Stimulated activated CD8-positive, alpha-beta memory T cell treated with anti-CD3 and anti-CD28 coated beads, Interleukin-4, amount 100 ng/mL, for 1 hour (primary cell): ENCODE measurements at places on chromosomes 6 and 20.

GRCh38 chr20:49556621-49557020 lies 11.3 kb downstream of the PTGIS start:
- no peak for DNase-seq

- no peak for DNase-seq
Measured at GRCh38 chr6:75349262-75349984, 64.8 kb upstream of the TMEM30A start.

DNA sequence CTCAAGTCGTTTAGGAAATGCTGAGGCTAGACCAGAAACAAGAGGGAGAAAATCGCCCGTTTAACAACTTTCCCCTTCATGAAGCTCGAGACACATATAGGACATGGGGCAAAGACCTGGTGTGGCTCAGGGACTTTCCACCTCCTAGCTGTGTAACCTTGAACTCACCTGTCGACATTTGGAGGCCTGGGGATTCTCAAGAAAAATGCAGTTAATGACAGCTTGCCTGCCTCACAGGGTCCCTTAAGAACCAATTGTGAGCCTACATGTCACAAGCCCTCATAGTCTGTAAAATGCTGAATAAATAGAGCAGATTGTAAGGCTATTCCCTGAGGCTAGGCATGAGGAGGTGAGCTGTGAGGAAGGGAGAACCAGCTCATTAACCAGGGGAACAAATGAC lies 35.1 kb downstream of the MGME1 start:
- DNase-seq = no peak

DNA sequence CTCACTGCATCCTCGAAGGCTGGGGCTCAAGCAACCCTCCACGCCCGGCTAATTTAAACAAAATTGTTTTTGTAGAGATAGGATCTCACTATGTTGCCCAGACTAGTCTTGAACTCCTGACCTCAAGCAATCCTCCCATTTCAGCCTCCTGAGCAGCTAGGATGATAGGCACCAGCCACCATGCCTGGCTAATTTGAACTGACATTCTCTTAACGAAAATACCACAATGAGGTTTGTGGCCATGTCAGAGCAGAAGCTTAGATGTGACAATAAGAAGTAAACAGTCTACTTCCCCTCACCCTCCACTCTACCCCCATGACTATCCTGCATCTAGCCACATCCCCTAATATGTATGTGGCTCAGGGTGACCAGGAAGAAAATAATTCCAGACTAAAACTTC lies 74.8 kb upstream of the PLCB4 start:
- DNase-seq = no peak

DNA sequence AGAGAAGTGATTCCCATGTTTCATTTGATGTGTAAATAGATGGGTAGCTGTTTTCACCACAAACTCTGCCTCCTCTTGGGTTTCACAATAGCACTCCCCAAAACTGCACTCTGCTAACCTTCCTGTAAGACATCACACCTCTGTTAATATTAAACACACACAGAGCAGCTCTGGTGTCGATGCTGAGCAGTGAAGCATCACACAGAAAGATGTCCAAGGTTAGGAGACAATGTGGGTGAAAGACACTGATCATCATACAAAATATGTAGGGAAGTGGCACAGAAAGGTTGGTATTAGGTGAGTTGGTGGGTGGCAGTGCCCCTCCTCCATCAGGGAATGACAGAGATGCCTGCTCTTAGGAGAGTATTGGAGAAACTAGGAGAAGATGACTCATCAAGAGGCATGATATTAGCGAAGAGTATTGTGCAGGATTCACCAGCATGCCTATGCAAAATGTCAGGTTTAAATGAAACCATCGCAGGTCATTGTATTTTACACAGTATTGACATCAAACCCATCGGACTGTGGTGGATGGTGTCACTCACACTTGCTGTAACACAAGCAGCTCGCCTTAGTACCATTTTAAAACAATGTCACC lies 199.7 kb downstream of the TBXT start:
- DNase-seq = no peak

DNA sequence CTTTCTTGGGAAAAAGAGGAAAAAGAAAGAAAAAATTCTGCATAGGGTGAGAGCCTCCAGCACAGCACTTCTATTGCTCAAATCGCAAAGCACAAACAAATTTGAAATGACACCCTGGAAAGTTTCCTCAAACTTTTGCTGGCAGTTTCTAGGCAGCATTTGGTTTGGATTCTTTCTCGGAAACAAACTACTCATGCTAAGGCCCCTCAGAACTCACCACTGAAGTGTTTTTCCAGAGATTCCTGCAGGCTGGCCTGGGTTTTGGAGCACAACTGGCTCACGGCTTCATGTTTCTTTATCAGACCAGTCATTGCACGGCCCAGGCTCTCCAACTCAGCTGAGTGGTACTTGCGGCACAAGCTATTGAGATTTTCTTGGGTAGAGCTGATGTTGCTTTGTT lies 237.8 kb downstream of the SYNE1 start:
- DNase-seq = no peak

DNA sequence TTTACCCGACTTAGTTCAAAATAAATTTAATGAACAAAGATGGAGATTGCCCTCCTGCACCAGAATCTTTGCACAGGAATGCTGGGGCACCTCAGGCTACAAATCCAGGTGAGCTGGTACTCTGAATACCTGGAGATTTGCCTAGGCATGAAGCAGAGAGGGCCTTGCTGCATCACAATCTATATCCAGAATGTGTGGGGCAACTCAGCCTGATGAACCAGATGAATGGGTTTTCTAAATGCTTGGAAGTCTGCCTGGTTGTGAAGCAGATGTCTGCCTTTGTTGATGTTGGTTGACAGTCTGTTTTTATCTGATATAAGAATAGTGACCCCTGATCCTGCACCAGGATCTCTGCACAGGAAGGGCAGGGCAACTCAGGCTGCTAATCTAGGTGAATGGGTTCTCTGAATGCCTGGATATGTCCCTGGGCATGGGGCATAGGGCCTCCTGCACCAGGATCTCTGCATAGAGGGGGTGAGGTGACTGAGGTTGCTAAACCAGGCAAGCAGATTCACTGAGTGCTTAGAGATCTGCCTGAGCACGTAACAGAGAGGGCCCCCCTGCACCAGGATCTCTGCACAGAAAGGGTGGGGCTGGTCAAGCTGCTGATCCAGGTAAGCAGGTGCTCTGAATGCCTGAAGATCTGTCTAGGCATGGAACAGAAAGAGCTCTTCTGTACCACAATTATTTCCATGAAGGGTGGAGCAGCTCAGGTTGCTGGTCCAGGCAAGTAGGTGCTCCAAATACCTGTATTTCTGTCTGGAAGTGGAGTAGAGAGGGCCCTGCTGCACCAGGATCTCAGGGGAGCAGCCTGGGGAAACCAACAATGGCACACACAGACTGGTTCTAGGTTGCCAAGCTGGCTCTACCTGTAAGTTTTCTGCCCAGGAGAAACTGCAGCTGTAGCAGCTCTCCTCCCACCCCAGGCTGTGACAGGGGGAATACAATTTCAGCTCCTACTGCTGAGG lies 437.5 kb downstream of the MMUT start:
- no peak for DNase-seq

GRCh38 chr6:123062670-123063069 lies 66.6 kb downstream of the CLVS2 start:
- DNase-seq = no peak

DNA sequence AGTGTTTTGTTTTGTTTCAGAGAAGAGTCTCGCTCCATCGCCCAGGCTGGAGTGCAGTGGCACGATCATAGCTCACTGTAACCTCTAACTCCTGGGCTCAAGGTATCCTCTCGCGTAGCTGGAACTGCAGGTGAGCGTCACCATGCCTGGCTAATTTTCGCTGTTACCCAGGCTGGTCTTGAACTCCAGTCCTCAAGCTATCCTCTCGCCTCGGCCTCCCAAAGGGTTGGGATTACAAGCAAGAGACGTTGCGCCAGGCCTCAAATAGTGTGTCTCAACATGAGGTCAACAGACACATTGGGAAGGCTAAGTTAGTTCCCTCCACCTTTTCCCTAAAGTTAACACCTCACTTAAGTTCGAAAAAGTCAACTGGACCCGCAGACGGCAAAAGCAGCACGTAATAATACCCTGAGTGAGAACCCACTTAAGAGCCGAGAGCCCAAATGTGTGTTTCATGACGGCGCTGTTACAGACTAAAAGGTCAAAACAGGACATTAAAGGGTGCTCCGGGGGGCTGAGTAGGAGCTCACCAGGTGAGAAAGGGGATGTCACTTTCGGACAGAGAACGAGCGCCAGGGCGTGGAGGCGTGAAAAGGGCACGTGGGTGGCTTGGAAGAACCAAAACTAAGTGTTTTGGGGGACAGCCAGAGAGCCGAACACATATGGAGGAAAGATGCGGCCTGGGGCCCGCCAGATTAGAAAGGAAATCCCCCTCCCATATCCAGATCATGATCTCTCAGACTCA lies 499 bp downstream of the TTI1 start:
- no peak for DNase-seq

GRCh38 chr6:89970072-89970471 lies 75.8 kb downstream of the GJA10 start:
- DNase-seq = no peak

GRCh38 chr20:44069203-44070011 lies 117.6 kb downstream of the JPH2 start:
- DNase-seq = peak; percentile 35

- DNase-seq = no peak
Measured at GRCh38 chr6:124203812-124204167, 400.1 kb downstream of the NKAIN2 start.

- no peak for DNase-seq
Measured at GRCh38 chr6:47701363-47701762, 3.0 kb downstream of the ADGRF4 start.

DNA sequence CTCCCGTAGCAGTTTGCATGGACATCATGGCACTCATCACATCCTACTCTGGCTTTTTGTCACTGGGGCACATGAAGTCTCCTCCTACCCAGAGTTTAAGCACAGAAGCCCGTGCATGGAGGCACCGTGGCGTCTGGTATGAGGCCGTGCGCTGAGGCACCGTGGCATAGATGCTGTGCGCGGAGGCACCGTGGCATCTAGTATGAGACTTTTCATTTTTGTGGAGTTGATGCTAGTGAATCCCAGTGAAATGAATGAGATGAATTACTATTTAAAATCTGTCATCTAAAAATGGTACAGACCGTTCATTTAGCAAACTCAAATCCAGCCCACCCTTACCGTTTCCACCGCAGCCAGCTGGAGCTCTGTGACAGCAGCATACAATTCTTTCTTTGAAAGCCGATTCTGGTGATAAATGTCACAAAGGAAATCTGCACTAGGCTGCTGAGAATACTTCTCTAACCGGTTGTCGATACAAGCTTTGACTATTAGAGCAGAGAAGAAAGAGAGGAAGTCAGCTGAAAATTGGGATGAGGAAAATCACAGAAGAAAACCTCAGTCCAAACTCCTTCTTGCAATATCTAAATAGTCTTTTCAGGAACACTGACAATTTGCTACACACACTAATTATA lies 11.3 kb downstream of the CYP24A1 start:
- no peak for DNase-seq

- DNase-seq = no peak
Measured at GRCh38 chr20:25000268-25000801, 7.8 kb upstream of the APMAP start.

DNA sequence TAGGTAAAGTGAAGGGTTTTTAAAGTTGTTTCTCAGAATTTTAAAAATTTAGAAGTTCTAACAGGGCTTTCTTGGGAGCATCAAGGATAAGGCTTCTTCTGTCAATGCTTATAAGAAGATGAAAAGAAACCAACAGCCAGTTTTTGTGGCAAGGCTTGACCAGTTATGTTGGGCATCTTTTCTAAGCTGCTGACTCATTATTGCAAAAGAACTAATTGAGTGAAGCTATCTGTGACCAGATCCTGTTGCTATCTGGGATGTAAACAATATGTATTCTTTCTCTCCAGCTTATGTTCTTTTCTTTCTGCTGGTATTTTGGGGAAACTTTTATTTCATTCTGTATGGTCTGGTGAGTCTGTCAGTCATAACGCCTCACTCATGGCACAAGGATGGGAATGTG lies 643.8 kb downstream of the HDGFL1 start:
- DNase-seq = no peak

DNA sequence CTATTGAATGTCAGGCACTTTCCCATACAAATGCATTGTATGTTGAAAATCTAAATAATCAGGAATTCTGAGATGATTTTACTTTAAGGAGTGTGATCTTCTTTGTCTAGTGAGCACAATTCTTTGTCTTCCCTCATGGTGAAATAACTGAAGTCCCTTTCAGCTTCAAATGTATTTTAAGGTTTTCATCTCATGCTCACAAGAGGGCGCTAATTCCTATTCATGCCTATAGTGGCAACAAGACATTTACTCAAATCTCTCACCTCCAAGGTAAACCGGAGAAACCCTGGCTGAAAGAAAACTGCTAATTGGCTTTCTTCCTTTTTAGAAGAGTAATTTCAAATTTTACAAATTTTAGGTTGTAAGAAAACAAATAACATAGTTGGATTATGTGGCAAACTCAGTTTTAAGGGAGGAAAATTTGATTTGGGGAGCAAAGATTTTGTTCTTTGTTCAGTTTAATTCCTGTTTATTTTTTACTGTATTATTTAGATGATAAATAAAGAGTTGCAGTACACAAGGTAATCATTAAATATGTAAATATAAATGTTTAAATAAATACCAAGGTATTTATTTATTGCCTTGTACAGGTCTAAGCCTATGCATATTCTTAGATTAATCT lies 69.1 kb downstream of the SLC35F1 start:
- no peak for DNase-seq

DNA sequence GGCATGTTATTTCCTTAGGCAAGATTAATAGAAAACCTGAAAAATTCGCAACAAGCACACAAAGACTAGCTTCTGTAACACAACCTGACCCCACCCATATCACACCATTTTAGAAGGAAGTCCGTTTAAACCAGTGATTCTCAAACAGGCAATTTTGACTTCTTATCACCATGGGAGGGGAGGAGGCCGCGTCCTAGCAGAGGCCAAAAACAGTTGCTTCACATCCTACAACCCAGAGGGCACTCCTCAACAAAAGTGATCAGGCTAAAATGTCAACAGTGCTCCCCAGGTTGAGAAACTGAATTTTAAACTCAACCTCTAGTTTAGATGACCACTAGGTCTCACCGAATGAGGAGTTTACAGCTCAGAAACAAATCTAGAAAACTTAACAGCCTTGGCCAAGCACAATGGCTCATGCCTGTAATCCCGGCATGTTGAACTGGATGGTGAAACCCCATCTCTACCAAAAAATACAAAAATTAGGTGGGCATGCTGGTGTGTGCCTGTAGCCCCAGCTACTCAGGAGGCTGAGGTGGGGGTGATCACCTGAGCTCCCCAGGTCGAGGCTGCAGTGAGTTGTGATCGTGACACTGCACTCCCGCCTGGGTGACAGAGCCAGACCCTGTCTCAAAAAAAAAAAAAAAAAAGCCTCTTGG lies 3.4 kb downstream of the SNX5 start:
- DNase-seq = no peak

GRCh38 chr20:22904905-22905304 lies 130.2 kb upstream of the SSTR4 start:
- no peak for DNase-seq

DNA sequence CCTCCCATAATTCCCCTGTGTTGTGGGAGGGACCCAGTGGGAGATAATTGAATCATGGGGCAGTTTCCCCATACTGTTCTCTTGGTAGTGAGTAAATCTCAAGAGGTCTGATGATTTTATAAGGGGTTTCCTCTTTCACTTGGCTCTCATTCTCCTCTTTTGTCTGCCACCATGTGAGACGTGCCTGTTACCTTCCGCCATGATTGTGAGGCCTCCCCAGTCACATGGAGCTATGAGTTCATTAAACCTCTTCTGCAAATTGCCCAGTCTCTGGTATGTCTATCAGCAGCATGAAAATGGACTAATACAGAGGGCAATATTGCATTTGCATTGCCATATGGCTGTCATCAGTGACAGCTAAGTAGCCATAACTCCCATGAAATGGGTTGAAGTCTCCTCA lies 63.2 kb downstream of the ZNF217 start:
- DNase-seq = no peak
